Liver (tissue), 10 donors: ENCODE measurements at places on chromosomes 6 and 20.

DNA sequence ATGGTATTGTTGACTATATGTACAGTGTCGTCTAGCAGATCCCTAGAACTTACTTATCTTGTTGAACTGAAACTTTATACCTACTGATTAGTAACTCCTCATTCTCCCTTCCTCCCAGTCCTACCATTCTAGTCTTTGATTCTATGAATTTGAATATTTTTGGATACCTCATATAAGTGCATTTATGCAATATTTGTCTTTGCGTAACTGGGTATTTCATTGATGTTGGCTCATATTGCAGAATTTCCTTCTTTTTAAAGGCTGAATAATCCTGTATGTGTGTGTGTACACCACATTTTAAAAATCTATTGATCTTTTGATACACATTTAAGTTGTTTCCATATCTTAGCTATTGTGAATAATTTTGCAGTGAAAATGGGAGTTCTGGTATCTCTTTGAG lies 119.9 kb downstream of the SOX4 start:
- no peak for DNase-seq

- no peak for DNase-seq
Observed at GRCh38 chr6:166625356-166625755, 1.7 kb downstream of the RPS6KA2 start.

DNA sequence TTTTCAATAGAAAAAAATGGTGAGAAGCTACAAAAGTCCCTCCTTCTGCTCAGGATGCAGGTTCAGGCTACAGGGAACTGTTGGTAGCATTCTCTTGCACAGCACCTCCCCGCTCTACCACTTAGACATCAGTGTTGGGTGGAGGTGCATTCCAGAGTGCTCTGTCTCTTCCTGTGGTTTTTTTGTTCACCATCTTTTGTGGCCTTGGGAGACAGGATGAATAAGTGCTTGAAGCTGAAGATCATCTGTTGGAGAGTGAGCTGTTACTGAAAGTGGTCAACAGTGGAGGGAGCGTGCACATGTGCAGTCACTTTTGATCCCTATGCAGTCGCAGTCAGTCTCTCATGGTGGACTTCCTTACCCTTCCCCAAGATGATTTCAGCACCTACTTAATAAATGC lies 16.6 kb upstream of the BTBD3 start:
- DNase-seq, result no peak

- no peak for DNase-seq
Observed at GRCh38 chr6:100134703-100135102, 140.7 kb upstream of the MCHR2 start.
